ENCODE measurements at places on chromosomes 6 and 20. TPM values are rescaled to one million over a fixed set of nuclear protein-coding genes. Genes with fewer than 3 reads are reported as not detected.

MOXD1 gene
- 6.0 TPM for total RNA-seq

RIPPLY2 gene
- not detected for total RNA-seq

ETV7 gene
- 2.5 TPM for total RNA-seq

OXT gene
- not detected for total RNA-seq

HLA-DOA gene
- total RNA-seq, result 63.8 TPM

DNA sequence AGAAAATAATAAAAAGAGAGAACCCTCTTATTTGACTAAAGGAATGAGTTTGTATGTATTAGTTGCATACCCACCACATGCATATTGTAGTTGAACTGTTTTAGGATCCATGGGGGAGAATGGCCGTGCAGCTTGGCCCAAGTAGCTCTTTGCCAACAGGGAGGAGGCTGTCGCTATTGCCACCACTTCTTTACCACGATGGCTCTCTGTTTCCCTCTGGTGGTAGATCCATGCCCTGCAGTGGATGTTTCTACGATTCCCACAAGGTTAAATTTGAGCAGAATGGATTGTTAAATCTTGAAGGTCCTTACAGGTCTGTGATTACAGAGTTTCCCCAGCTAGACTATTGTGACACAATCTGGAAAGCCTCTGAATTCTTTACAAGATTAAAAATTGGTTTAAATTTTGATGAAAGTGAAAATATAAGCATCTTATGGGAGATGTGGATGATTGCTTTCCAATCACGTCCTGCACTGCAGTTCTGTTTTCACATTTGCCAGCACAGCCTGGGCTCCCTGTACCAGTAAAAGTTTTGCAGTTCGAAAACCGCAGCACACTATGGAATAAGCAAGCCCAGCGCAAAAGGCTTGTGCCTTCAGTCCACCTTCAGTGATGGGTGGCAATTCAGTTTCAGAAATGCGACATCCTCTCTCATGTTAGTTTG is 34.4 kb upstream of the FNDC1 start:
- DNase-seq, result no peak

- DNase-seq, result no peak
Observed at GRCh38 chr6:82711971-82712370, 348.4 kb downstream of the TPBG start.

GRCh38 chr20:4889446-4889845 is 111.9 kb downstream of the SLC23A2 start:
- DNase-seq, result no peak

GRCh38 chr6:90068703-90069523 is 174.6 kb downstream of the GJA10 start:
- no peak for DNase-seq

DNA sequence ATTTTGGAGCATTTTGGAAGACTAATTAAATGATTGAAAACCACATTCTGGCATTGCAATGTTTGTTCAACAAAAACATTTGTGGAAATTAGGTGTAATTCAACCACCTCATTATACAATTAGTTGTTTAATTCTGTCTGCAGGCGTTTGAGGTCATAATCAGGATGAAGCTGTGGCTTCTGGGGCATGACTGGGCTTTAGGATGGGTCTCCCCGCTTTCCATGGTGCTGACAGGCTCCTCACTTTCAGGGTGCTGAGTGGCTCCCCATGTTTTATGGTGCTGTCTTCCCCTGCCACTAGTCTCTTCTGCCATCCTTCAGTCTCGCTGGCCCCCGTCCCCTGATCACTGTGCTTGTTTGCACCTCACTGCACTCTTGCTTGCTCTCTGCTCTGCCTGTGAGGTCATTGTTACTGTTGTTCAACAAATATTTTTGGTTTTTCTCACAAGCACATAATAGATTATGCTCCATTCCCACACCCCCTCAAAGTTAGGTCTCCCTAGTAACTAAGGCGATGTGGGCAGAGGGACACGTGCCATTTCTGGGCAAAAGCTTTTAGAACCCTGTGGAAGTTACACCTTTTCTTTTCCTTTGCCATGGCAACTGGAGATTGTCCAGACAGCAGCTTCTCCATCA is 25.4 kb upstream of the ZNF831 start:
- DNase-seq, result no peak

DNA sequence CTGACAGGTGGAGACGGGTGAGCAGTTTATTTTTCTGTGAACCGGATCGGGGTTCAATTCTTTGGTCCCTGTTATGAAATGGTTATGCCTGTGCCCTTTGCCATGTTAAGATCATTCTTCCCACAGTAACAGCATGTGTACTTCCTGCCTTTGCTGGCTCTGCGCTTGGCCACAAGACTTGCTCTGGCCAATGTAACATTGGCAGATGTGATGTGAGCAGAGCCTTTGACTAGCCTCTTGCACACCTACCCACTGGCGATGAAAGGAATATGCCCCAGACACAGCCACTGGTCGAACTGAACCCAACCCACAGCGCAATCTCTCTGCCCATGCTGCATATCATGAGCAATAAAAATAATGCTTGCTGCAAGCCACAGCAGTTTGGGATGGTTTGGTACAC is 31.9 kb downstream of the JAG1 start:
- no peak for DNase-seq

- DNase-seq, result no peak
Observed at GRCh38 chr6:14216946-14217684, 99.5 kb downstream of the CD83 start.

- peak; percentile 82 for DNase-seq
Observed at GRCh38 chr6:32943864-32944649, 3.2 kb upstream of the HLA-DMB start.

DNA sequence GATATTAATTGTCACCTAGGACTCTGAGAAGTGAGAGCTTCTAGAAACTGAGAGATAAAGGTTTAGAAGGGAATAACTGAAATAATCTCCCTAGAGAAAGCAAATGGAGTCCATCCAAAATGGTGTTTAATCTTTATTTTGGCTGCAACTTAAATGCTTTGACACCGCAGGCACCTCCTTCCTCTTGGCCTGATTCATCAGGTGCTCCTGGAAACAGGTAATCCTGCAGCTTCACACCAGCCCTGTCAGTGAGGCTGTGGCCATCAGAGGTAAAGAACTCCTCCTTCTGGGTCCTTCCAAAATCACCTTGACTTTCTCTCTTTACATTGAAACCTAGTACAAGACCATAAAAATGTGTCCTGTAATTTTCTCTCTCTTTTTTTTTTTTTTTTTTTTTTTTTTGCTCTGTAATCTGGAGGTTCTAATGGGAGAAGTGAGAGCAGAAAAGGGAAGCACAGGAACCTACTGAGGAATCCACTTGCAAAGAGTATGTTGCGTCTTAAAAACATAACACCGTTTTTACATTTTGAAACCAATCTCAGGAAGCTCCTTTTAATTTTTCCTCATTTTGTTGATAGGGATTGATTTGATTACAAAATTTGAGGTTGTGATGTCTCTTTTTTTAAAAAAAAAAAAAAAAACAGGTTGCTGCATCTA is 124.2 kb downstream of the LRRC1 start:
- DNase-seq, result no peak

- DNase-seq, result no peak
Observed at GRCh38 chr20:60785785-60786184, 466.3 kb upstream of the CDH4 start.

- DNase-seq, result peak; percentile 82
Observed at GRCh38 chr6:157235600-157236039, 87.7 kb downstream of the TMEM242 start.

Measured in spleen (tissue), 13 donors.